ENCODE measurements at places on chromosomes 12 and 14.

DNA sequence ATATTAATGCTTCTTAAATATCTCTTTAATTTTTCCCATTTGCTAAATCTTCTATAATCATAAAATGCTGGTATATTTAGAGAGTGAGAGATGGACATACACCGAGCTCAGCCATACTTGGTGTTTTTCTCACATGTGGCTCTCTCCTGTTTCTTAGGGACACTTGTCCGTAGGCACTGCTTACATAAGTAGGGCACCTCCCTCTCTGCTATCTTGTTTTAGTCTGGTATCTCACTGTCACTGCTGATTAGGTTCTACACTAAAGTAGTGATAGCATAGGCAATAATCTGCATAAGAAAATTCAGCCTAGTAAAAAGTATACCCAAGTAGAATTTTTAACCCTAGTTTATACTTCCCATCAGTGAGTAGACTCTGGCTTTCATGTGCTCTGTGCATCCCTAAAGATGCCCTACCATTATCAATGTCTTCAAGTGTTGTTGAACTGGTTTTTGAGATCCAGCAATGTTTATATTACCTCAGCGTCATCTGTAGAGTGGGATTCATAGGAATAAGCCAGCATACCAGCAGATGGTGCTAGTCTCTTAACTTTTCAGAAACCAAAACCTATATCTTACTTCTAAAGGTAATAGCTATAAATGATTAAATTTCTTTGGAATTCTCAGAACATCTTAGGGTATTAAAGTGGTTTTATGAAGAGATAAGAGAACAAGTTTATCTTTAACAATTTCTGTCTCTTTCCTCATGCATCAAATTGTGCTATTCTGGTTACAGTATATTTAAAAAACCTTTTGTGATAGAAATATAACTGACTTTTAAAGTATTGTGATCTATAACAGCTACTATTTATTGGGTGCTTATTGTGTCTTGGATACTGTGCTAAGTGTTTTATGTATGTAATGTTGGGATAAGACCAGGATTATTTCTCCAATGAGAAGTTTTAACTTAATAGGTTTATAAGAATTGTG is 32.9 kb downstream of the ARID2 start:
- DNase-seq = no peak

GRCh38 chr12:63304887-63305316 is 153.9 kb upstream of the AVPR1A start:
- DNase-seq = no peak

DNA sequence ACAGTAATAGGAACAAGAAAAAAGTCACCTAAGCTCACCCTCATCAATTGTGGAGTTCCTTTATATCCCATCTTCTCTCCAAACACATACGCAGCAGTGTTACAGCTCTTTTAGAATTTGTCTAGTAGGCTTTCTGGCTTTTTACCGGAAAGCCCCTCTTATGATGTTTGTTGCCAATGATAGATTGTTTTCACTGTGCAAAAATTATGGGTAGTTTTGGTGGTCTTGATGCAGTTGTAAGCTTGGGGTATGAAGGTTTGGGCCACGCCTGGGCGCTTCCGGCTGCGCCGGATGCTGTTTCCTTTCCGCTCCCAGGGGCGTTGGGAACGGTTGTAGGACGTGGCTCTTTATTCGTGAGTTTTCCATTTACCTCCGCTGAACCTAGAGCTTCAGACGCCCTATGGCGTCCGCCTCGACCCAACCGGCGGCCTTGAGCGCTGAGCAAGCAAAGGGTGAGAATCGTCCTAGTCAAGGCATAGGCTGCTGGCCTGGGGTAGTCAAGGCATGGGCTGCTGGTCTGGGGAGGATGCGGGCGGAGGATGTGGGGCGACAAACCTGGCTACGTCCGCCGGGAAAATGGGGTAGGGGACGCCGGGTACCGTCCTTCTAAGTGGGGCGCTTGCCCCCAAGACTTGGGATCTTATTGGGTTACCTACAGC is at the start of the genes C12orf57 and RNU7-1:
Gene C12orf57 (plus strand): TSS at position 301 of the 659 bp plus-strand sequence. CDS start 100 bp downstream, at position 401.
Gene RNU7-1 (plus strand): TSS at position 95 of the 659 bp plus-strand sequence.
- no peak for DNase-seq

GRCh38 chr14:104726600-104727451 is 2.8 kb downstream of the ADSS1 start:
- no peak for DNase-seq

DNA sequence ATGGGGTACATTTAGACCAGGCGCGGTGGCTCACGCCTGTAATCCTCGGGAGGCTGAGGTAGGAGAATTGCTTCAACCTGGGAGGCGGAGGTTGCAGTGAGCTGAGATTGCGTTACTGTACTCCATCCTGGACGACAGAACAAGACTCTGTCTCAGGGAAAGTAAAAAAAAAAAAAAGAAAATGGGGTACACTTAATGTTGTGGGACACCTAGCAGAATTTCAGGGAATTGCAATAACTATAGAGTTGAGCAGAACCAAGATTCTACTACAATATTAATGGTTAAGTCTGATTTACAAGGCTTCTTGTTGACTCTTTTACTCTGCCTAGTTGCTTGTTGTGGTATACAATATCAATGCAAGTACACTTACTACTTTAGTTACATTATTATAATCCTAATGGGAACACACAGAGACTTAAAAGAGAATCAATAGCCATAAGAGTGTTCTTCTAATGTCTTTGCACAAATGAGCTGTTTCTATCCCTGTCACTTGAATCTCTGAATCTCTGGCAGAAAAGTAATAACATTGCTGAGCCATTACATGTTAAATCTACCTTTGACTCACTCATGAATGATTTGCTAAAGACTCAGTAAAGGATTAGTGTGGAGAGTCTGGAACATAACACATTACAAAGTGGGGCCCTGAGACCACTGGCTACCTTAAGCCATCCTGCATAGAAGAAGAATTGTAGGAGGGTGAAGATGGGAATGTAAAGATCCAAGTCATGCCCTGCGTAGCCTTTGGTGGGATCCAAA is 22.7 kb downstream of the BEST3 start:
- DNase-seq = no peak

GRCh38 chr12:87775784-87776183 is 253.4 kb downstream of the C12orf50 start:
- no peak for DNase-seq

DNA sequence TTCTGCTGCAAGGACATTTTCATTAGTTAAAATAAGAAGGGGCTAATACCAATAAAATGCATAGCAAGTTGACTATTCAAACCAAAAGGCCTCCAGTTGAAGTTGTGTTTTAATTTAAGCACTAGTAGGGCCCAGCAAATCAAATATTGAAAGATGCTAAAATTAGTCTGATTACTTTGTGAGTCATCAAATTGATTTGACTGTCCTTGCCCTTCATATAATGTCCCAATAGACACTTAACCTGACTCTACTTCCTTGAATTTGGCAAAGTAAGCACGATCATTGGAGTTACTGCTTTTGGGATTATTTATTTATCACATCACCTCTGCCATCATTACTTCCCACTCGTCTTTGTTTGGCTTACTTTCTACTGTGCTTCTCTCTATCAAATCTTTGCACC is 798.5 kb downstream of the DIO2 start:
- DNase-seq = no peak

DNA sequence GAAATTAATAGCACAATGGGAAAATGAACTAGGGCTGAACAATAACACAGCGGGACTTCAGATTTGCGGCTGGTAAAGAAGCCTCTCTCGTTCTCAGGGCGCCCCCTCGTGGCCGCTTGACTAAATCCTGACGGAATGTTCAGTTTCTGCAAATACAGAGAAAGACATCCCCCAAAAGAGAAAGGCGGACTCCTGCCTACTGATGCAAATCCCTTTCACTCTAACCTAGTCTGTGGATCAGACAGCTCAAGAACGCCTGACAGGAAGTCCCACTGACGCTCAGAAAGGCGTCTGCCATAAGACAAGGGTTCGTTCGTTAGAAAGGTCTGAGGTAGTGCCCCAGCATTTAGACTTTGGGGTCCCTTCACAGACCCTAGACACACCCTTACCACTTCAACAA is 2.5 kb downstream of the NUAK1 start:
- DNase-seq = peak; percentile 69

GRCh38 chr12:131805421-131805820 is 22.8 kb upstream of the MMP17 start:
- DNase-seq = no peak

DNA sequence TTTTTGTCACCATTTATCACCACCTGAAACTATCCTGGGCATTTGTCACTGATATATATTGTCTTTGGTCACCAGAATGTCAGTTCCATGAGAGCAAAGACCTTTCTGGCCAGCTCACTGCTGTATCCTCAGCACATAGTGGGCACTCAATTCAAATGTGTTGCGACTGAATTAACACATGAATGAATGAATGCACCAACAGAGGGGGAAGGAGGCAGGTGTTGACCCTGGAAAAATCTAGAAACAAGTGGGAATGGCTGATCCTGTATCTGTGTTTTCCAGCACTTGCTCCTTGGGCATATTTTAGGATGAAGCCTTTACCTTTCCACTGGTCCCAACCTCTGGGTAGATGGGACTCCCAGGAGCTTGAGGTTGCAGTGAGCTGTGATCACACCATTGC is 3.4 kb upstream of the NCOR2 start:
- DNase-seq = no peak

GRCh38 chr12:13124656-13125505 is 21.4 kb upstream of the GSG1 start:
- DNase-seq = no peak

- no peak for DNase-seq
These were observed 34.7 kb downstream of the GPATCH2L start for GRCh38 chr14:76186308-76187027.

- DNase-seq = no peak
These were observed 6.0 kb upstream of the IL22 start for GRCh38 chr12:68259318-68259940.

GRCh38 chr14:25953532-25954139 is 644.2 kb downstream of the NOVA1 start:
- no peak for DNase-seq

DNA sequence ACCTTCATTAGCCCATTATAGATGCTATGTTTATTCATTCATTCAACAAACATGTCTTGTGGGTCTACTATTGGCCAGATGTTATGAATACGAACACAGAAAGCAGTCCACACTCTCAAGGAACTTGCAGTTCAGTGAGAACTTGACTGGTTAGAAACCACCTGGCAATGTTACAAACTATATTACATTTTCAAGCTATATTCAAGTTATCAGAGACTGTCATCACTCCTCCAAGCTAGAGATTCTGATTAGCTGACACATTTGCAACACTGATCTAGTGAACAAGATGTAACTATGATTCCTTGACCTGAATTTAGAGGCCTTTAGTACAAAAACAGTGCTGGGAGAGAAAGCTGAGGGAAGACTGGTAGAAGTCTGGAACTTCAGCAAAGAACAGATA is 170.7 kb upstream of the EEA1 start:
- DNase-seq = no peak

DNA sequence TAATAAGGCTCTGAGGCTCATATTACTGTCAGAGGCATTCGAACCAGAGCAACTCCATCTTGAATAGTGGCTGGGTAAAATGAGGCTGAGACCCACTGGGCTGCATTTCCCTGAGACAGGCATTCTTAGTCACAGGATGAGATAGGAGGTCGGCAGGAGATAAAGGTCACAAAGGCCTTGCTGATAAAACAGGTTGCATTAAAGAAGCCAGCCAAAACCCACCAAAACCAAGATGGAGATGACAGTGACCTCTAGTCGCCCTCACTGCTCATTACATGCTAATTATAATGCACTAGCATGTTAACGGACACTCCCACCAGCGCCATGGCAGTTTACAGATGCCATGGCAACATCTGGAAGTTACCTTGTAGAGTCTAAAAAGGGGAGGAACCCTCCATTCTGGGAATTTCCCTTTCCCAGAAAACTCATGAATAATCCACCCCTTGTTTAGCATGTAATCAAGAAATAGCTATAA is 18.1 kb upstream of the PRICKLE1 start:
- no peak for DNase-seq

GRCh38 chr12:21831791-21832344 is 57.4 kb upstream of the KCNJ8 start:
- no peak for DNase-seq

DNA sequence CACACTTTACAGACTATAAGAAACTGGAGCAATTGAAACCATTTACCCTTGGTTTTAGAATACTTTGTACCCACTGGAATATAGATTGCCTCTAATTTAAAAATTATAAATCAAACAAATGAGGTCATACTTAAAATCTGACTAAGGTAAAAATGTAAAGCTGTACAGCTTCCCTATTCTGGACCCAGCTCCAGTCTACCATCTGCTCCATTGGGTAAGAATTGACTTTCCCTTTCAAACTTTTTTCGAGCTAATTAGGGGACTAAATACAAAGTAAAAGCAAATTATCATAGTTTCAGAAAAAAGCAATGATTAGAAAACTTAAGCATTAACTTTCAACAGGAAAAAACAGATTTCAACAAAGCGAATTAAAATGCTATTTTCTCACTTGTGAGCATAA is 4.3 kb downstream of the KRR1 start:
- no peak for DNase-seq

- no peak for DNase-seq
These were observed 7.7 kb downstream of the SLC7A7 start for GRCh38 chr14:22807432-22808087.

- no peak for DNase-seq
These were observed 17.3 kb downstream of the KRT7 start for GRCh38 chr12:52250048-52250990.

DNA sequence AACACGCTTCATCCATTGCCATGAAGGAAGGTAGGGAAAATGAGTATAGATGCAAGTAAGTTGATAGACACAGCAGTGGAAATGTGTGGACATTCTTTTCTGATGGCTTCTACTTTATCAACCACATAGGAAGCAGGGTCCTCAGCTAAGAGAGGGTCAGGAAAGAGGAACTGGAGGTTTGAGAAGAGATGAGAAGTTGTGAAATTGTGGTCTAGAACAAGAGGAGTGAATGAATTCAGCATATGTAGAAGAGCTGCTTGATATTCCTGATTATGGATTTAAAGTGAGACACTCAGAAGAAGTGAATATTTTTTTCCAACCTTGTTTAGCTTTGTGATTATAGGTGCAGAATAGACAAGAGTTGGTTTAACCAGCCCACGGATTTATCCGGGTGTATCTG is 128.5 kb downstream of the SLC15A5 start:
- DNase-seq = no peak

- no peak for DNase-seq
These were observed 411.4 kb upstream of the LMO3 start for GRCh38 chr12:17017402-17017801.

- no peak for DNase-seq
These were observed 37.2 kb upstream of the C14orf132 start for GRCh38 chr14:96001866-96002497.

DNA sequence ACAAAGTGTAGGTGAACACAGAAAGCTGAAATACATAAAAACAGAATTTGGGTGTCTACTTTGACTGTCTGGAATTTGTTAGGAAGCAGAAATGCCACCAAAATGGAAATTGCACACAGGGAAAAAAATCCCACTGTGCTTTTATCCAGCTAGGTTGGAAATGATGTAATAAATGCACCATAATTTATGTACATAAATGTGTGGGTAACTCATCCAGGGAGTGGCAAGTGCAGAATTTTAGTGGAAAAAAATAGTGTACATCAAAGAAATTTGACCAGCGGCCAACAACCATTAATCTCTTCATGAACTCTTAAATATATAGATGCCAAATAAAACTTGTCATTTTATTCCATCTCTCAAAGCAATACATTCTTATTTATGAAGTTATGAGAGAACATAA is 105.6 kb downstream of the LLPH start:
- no peak for DNase-seq

- no peak for DNase-seq
These were observed 38.4 kb downstream of the SLC16A7 start for GRCh38 chr12:59634254-59634653.

Data from stimulated activated CD4-positive, alpha-beta T cell treated with anti-CD3 and anti-CD28 coated beads, TNF-alpha, amount 100 ng/mL, for 1 hour (primary cell).